ENCODE measurements at places on chromosomes 1 and 21. TPM values are rescaled to one million over a fixed set of nuclear protein-coding genes. Genes with fewer than 3 reads are reported as not detected.
A peak's percentile ranks its signal among the peaks of the same experiment; 100 is the strongest.

Gene HAO2
- total RNA-seq: not detected

- DNase-seq: no peak
Measured at GRCh38 chr1:22527122-22527521, 36.2 kb upstream of the EPHA8 start.

DNA sequence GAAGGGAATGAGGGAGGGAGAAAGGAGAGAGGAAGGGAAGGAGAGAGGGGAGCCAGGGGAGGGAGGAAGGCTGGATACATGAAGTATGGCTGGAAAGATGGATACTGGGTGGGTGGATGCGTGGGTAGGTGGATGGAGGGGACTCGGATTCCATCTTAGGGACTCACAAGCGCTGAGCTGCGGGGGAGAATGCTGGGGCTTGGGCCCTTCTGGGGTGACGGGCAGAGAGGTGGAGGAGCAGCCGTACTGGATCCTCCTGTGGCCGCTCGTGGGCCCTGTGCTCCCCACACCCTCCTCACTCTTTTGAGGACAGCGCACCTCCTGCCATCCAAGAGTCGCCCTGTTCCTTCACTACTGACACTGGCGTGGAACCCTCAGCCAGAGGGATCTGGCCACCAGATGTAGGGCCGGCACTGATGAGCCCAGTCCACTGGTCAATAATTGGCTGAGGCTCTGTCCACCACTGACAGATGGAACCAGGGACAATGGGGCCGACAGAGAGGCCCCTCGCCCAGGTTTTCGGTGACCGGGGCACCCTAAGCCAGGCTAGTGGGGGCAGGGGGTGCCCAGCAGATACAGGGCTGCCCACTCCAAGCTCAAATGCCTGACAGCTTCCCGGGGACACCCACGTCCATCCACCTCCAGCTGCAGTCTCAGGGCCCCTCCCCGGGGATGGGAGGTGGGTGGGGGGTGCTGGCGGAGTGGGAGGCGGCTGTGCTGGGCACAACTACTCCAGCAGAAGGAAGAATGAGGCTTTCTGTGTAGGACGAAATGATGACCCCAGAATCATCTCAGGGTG, 4.4 kb upstream of the ACTRT2 start:
- DNase-seq: peak; percentile 6

- no peak for DNase-seq
Measured at GRCh38 chr1:110291241-110292030, 47.7 kb upstream of the RBM15 start.

DNA sequence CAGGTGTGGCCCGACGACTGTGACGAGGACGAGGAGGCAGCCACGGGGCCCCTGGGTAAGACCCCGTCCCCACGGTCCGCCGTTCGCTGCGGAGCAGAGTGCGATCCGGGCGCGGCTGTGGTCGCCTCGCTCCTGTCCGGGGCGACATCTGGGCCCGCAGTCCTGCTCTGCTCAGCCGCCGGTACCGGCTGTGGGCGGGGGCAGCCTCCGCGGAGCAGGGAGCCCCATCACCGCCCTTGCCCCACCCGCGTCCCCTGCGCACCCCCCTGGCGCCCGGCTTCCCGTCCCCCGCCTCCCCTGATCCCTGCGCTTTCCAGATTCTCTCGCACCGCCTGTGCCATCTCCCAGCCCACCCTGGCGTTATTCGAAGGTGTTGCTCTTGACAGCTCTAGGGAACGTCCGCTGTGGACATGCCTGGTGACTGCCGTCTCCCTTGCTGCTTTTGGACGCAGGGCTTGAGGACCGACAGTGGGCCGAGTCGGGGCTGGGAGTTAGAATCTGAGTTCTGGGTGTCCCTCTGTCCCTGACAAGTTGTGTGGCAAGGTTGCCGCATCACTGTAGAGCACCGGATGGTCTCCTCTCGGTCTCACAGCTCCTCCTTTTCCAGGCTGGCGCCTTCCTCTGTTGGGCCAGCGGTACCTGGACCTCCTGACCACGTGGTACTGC, 596 bp downstream of the TOR3A start:
- peak; percentile 72 for DNase-seq

DNA sequence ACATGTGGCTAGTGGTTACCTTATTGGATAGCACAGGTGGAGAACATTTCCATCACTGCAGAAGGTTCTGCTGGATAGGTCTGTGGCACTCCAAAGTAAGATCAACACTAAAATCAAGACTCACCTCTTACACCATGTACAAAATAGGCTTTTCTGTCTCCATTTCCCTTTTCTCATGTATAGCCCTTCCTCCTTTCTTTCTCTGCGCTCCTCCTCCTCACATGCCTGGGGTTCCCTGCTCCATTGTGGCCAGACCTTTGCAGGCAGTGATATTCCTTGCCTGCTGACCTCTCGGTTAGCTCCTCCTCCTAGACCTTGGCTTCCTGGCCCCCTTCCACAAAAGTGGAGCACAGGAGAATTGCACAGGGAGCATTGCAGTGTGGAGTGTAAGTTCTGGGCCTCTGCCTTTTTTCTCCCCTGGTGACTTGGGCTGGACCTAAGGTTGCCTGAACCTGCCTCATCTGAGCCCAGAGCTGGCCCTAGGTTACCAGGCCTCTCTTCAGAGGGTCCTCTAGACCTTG, 33.2 kb upstream of the RBM15 start:
- no peak for DNase-seq

GRCh38 chr21:42302794-42303193, 12.4 kb downstream of the TFF3 start:
- DNase-seq: no peak
